Activated CD4-positive, alpha-beta memory T cell treated with anti-CD3 and anti-CD28 coated beads for 36 hours (primary cell): ENCODE measurements at places on chromosomes 7 and 10. TPM values are rescaled to one million over a fixed set of nuclear protein-coding genes. Genes with fewer than 3 reads are reported as not detected.
A peak's percentile ranks its signal among the peaks of the same experiment; 100 is the strongest.

- no peak for DNase-seq
Measured at GRCh38 chr10:35526746-35527145, 78.4 kb upstream of the GJD4 start.

The FGFBP3 gene
- total RNA-seq: 1.2 TPM

The RPP30 gene
- total RNA-seq: 103 TPM

The SLC29A4 gene
- 0.45 TPM for total RNA-seq

DNA sequence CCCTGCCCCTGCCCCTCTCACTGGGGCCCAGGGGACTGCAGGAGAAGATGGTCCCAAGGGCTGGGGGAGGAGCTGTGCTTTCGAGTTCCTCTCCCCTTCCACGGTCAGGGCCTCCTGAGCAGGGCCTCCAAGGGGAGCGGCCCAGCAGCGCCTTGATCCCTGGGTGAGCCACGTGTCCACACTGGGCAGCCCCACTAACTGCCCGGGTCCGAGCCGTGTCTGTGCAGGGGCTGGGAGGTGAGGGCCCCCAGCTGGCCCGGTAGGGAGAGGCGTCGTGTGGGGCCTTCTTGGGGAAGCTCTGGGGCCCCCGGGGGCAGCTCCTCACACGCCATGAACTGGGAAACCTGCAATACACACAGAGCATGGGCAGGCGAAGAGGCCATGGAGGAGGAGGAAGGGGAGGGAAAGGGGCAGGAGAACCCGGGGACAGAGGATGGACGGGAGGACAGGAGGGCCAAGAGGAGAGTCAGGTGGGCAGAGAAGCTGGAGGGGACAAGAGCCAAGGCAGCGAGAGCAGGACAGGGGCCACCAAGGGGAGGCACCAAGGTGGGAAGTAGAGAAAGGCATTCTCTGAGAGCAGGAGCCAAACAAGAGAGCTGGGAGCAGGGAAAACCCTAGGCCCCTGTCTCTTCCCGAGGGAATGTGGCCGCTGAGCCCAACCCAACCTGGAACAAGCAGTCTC, 32.8 kb downstream of the KCNH2 start:
- no peak for DNase-seq

GRCh38 chr10:79078367-79079053, 9.7 kb downstream of the ZMIZ1 start:
- DNase-seq: no peak

The SLC13A1 gene
- not detected for total RNA-seq

The AGAP9 gene
- total RNA-seq: 7.2 TPM

The RSPH10B2 gene
- 0.43 TPM for total RNA-seq

The NPSR1 gene
- not detected for total RNA-seq

GRCh38 chr10:87771871-87772500, 46.0 kb downstream of the ATAD1 start:
- DNase-seq: no peak

- no peak for DNase-seq
Measured at GRCh38 chr7:28598586-28598985, 186.3 kb downstream of the CREB5 start.

- DNase-seq: no peak
Measured at GRCh38 chr7:96719164-96719563, 9.5 kb upstream of the SEM1 start.

DNA sequence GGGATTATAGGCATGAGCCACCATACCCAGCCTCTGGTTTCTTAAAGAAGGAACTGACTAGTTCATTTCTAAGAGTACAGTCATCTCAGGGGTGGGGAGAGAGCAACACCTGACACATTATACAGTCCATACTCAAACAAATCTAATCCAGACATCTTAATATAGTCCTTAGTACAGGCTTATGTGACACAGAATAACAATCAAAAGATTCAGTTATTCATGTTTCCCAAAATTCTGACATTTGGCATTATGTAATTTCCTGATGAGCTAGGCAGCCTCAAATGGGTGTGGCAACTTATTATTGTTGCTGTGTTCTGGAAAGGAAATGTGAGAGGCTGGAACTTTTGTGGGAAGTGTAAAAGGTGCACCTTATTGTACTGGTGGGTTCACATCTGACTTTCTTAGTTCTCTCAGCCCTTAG, 116.3 kb downstream of the WDFY4 start:
- no peak for DNase-seq

GRCh38 chr10:12843296-12843945, 158.1 kb downstream of the CCDC3 start:
- DNase-seq: no peak

DNA sequence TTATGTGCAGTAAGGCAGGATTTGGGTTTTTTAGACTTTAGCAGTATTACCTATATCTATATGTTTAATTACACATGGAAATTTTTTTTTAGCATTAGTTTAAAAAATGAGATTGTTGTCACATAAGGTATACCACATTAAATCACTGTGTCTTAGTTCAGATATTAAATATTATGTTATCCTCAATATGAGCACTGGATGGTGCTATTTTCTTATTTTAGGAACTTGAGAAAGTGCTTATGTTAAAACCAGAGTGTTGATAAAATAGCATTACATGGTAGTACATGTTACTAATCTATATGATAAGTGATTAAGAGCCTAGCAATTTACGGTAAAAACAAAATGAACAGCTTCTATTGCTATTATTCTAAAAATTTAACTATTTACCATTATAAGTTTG, 28.8 kb downstream of the MIOS start:
- no peak for DNase-seq

The ICA1 gene
- total RNA-seq: 2.3 TPM

DNA sequence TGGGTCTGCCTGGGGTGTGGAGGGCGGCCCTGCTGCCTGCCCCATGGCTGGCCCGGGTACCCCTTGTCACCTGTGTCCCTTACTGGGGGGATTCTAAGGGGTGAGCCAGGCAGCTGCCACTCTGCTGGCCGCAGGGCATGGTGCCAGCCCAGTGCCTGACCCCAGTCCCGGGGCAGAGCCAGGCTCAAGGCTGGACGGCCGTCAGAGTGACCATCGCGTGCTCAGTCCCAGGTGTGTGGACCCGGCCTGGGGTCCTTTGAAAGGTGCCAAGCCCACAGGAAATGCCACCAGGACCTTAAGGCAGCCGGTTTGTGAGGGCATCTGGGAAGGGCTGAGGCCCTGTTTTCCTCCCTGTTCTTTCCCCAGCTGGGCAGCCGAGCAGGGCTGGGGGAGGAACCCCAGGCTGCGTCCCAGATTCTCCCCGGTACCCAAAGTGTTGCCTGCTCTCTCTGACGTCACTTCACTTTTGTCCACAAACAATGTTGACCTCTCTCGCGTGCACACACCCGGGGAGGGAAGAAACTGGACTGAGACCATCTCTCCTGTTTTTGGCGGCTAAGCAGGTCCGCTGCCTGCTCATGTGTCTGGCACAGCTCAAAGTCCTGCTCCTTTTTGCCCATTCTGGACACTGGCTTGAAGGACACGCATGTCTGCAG, 37.6 kb downstream of the PAPOLB start:
- DNase-seq: no peak

The PTPN12 gene
- 12.1 TPM for total RNA-seq

The CYP2C19 gene
- total RNA-seq: 0.53 TPM

The ANKRD2 gene
- not detected for total RNA-seq

- DNase-seq: no peak
Measured at GRCh38 chr10:43959364-43960134, 310.9 kb upstream of the ZNF32 start.

DNA sequence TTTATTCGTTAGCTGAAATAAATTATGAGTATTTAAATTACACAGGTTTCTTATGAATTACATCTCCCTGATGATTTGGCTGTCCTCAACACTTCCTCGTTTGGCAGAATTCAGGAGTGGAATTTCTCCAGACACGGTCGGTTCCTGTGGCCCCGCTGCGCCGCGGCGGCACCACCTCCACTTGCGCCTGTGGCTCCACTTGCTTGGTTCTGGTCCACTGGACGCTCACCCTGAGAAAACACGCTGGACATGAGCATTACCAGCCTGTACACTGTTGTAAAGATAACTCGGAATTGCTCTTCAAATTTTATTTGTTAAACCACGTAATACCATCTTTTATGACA, 85.3 kb downstream of the ZNF33B start:
- no peak for DNase-seq

- no peak for DNase-seq
Measured at GRCh38 chr7:31099451-31100444, 47.6 kb downstream of the ADCYAP1R1 start.

- DNase-seq: no peak
Measured at GRCh38 chr10:20117471-20117870, 301.2 kb downstream of the PLXDC2 start.

The GRM3 gene
- not detected for total RNA-seq

DNA sequence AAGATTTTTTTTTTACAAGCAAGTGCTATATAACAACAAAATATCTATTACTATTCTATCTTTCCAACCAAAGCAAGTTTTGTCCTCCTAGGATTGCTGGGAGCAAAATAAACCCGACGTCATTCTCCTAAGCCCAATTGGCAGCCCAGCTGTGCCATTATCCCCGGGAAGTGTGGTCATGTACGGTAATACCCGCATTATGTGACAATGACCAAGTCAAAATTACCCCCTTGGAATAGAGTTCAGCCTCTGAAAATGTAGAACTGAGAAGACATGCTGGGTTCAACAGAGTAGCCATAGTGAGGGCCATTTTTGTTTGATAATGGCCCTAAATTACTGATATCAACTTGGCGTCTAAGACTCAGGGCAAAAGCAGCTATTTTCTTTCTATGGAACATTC, 215.5 kb downstream of the LRRTM3 start:
- no peak for DNase-seq

The BTBD16 gene
- total RNA-seq: not detected

- DNase-seq: no peak
Measured at GRCh38 chr10:84262190-84262956, 17.5 kb downstream of the RGR start.

The SPDYE2 gene
- not detected for total RNA-seq

DNA sequence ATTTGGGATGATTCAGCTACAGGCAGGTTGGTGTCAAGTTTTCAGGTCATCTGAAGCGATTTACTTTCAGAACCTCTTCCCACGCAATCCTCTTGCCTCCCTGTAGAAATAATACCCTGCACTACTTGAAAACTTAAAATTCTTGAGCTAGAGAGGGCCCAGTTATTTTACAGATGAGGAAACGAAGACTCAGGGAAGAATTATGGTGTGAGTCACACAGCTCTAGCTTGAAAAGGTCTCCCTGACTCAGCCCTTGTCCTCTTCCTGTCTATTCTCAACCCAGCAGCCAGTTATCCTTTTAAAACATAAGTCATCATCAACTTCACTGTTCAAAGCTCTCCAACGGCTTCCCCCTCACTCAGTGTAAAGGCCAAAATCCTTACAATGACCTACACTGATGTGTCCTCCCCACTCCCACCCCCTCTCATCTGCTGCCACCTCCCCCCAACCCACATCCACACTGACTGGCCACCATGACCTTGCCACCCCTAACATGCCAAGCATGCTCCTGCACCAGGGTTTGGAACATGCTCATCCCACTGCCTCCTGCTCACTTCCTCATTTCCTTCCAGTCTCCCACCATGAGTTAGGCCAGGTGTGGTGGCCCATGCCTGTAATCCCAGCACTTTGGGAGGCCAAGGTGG, 3.4 kb downstream of the DNMBP start:
- peak; percentile 12 for DNase-seq

- DNase-seq: no peak
Measured at GRCh38 chr7:90994601-90995000, 269.6 kb upstream of the FZD1 start.

GRCh38 chr10:68175949-68176348, 56.0 kb downstream of the ATOH7 start:
- DNase-seq: no peak

The LAMB4 gene
- total RNA-seq: not detected

DNA sequence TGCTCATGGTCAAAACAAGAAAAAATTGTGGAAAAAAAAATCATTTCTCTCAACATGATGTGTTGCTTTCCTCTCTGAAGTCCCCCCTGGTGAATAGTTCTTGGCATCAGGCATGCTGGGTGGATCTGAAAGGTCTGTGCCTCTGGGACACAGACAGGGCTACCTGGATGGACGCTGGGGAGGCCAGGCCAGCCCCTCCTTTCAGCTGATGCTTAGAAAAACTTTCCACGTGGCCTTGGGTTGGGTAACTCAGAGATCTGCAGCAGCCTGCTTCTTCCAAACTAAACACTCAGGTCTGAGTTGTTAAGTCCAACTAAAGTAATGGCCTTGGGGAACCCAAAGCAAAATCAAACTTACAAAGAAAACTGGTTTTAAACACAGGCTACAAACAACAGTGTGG, 113.0 kb downstream of the CCDC3 start:
- no peak for DNase-seq

The TRIM73 gene
- 3.5 TPM for total RNA-seq

- no peak for DNase-seq
Measured at GRCh38 chr10:93160829-93161228, 87.1 kb downstream of the CYP26A1 start.

GRCh38 chr7:127876393-127876792, 154.8 kb downstream of the LRRC4 start:
- no peak for DNase-seq

DNA sequence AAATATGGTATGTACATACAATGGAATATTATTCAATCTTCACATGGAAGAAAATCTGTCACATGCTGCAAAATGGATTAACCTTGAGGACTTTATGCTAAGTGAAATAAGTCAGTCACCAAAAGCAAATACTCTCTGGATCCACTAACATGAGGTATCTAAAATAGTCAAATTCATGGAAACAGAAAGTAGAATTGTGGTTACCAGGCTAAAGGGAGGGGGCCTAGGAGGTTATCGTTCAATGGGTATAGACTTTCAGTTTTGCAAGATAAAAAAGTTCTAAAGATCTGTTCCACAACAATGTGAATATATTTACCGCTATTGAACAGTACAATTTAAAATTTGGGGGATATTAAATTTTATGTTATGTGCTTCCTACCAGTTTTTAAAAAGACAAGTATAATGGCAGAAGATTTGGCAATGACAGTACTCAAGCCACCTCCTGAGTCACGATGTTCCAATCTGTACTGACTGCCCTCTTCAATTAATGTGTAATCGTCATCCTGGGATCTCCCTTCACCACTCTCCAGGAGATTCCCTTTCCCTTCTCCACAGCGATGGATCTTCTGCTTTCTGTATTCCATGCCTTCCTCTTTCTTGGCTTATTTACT, 32.3 kb upstream of the IL6 start:
- no peak for DNase-seq
